Hematopoietic multipotent progenitor cell treated with erythropoietin and hydrocortisone succinate and interleukin-3 and kit ligand, for 15 days (in vitro differentiated cells): ENCODE measurements at places on chromosomes 5 and 9.
A peak's percentile ranks its signal among the peaks of the same experiment; 100 is the strongest.

DNA sequence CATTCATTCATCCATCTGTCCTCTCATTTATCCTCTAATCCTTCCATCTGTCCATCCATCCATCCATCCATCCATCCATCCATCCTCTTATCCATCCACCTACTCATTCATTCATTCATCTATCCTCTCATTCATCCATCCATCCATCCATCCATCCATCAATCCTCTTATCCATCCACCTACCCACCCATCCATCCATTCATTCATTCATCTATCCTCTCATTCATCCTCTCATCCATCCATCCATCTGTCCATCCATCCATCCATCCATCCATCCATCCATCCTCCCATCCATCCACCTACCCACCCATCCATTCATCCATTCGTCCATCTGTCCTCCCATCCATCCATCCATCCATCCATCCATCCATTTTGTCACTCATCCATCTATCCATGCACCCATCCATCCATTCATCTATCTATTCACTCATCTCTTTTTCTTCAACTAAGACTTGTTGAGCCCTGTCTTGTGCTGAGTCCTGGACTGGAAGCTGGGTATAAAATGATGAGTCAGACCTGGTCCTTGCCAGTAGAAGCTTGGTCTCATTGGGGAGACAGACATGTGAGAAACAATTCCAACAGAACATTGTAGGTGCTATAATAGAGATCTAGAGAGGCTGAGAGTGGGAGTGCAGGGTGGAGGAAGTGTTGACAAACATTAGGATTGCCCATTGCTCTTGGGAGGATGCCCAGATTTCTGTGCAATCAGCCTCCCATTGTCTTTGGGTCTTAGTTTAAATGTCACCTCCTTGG, 55.0 kb upstream of the IER5L start:
- DNase-seq, result no peak

DNA sequence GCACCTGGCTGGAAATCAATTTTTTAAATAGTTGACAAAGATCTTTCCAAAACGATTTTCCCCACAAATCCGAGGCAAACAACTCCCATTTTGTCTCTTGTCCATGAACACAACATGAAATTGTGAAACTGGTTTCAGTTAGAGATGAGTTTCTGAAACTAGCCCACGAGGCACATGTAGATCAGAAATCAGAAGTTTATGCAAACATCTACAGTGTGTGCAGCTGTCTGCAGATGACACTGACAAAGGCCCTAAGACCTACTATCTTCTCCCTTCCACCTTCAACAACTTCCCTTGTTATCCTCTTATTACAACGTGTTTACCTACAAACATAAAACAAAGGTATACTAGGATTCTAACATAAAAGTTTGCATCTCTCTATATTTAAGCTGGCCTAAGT, 183.3 kb downstream of the DIRAS2 start:
- DNase-seq, result no peak

- no peak for DNase-seq
Observed at GRCh38 chr5:92401492-92401891, 1018.4 kb upstream of the ARRDC3 start.

DNA sequence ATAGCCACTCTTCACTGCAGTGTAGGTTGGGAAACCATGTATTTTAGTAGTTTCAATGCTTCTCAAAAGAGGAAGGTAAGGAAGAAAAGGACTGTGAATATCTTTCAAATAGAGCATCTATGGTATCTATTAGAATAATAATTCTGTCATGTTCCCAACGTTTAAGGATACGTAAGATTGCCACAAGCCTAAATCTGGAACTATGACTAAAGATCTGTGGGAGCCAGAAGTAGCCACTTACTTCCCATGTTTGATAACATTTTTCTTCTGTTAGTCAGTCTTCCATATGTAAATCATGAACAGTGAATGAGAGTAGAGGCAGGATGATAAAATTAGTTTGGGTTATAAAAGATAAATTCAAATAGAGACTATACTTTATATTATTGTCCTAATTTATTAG, 16.3 kb upstream of the MROH2B start:
- DNase-seq, result no peak

DNA sequence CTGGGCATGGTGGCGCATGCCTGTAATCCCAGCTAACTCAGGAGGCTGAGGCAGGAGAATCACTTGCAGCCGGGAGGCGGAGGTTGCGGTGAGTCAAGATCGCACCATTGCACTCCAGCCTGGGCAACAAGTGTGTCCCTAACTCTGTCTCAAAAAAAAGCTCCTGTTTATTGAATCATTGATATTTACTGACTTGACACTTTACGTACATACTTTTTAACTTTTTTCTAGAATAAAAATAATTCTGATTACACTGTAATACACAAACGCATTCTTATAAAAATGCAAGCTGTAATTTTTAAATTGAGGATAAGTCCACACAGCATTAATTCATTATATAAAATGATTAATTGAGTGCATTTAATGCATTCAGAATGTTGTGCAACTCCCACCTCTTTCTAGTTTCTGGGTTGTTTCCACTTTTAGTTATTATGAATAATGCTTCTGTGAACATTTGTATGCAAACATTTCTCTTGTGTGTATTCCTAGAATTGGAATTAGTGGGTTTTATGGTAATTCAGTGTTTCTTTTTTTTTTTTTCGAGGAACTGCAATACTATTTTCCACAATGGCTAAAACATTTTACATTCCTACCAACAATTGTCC, 15.7 kb downstream of the ERCC6L2 start:
- no peak for DNase-seq

- no peak for DNase-seq
Observed at GRCh38 chr9:103700195-103700962, 393.7 kb upstream of the SMC2 start.

GRCh38 chr9:93318480-93318879, 133.0 kb upstream of the FAM120A start:
- DNase-seq, result no peak

DNA sequence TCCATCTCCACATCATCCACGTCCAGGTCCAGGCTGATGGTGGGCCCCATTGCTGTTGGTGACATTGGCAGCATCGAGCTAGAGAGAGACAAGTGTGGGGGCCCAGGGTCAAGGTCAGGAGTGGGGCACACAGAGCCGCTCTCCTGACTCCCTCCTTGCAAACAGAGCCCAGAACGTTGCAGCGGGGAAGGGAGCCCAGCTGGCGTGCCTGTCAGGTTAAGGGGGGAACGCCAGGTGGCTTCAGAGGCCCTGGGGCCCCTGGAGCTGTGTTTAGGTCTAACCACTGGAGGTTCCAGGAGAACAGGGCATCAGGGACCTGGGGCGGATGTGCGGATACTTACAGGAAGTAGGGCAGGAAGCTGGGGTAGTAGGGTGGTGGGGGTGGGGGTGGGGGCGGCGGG, 7.5 kb downstream of the RNF44 start:
- no peak for DNase-seq

GRCh38 chr5:178991190-178992145, 3.7 kb downstream of the GRM6 start:
- DNase-seq, result no peak

GRCh38 chr5:34915856-34916192, 313 bp downstream of the BRIX1 start:
- no peak for DNase-seq

- DNase-seq, result peak; percentile 53
Observed at GRCh38 chr5:154756009-154756867, 1.1 kb downstream of the LARP1 start.

- no peak for DNase-seq
Observed at GRCh38 chr9:72304538-72304937, 60.5 kb downstream of the ZFAND5 start.

DNA sequence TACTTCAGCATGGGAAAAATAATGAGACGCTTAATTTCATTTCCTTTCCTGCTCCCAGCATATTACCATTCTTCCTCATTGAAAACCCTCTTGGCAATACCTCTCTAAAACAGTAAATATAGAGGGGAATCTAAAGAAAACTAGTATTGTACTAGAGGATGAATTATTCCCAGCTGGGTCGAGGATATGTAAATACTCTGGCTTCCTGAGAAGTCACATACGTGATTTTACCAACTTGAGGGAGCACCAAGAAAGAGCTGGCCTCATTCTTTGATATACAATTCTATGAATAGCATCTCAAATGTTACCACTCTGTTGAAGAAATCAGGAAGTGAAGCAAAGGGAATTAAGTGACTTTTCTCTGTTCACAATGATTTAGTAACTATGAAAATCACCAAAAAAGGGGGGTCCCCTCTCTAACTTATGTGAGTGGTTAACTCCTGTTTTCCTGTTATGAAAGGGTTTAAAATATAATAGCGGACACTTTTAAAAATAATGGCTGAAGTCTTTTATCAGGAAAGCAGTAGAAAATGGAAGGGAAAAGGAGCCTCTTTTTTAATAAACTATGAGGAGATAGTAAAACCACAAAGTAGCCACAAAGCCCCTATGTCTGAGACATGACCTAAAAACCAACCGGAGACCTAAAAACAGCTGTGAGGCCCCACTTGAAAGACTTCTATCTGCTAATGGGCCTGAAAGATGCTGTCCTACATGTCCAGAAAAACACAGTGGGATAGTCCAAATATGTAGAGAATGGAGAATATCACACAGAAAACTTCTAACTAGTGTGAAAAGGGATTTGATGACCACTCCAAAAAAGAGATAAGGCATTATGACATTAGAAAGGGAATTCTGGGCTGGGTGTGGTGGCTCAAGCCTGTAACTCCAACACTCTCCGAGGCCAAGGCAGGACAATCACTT, 42.6 kb downstream of the LPAR1 start:
- no peak for DNase-seq

- no peak for DNase-seq
Observed at GRCh38 chr5:146825033-146825432, 53.5 kb downstream of the PPP2R2B start.

- peak; percentile 72 for DNase-seq
Observed at GRCh38 chr5:103224118-103224893, 34.3 kb upstream of the MACIR start.

DNA sequence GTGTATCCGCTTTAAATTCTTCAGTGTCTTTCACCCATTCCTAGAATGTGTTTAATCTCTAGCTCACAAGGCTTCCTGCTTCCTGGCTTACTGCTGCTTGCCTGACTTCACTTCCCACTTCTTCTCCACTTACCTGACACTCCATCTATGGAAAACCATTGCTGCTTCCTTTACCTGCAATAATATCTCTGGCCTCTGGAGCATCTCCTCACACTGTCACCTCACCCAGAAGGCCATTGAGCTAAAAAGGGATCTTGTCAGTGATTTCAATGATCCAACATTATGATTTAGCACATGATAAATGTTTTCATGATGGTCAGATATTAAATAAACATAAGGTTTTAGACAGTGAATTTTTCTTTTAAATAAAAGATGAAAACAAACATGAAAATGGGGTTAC, 281.1 kb downstream of the MRPS30 start:
- DNase-seq, result no peak

DNA sequence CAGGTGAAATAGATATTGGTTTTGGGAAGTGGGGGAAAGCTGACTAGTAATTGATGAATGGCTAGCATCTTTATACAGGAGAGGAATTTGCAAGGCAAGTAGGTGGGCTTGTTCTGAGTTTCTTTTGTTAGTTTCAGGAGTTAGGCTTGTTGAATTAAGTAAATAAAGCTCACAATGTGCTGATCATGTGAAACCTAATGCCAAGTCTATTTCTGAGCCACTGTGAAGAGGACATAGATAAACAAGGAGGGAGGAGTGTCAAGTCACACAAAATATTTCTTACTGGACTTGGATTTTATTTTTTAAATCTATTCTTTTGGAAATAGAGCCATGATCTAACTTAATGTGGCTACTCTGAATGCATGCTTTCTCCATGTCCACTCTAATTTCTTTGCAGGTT, 19.9 kb downstream of the GDA start:
- no peak for DNase-seq

GRCh38 chr5:7844901-7845300, 6.0 kb downstream of the CFAP90 start:
- no peak for DNase-seq

DNA sequence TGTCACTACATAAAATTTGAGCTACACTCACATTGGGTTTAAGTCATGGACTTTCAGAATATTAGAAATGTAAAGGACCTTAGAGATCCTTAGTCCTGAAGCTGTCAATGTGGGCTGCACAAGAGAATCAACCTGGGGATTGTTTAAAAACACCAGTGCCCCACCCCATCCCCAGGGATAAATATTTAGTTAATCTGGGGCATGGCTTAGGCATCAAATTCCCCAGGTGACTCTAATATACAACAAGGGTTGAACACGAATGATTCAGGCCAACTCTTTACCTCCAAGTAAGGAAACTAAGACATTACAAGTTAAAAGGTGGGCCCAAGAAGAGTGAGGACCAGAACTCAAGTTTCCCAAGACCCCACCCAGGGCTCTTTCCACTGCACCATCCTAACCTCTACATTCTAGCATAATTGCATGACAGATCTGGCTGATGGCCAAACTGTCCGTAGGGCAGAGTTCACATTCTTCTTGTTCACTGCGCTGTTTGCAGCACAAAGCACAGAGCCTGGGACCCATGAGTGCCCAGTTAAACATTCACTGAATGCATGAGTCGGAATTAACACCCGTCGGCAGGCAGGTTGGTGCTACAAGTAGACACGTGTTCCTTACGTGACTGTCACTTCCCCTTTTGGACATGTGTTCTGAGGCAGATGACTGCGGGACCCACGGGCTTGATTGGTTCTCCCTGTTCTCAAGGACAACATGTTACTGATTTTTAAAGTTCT, 25.2 kb downstream of the CYFIP2 start:
- DNase-seq, result no peak

DNA sequence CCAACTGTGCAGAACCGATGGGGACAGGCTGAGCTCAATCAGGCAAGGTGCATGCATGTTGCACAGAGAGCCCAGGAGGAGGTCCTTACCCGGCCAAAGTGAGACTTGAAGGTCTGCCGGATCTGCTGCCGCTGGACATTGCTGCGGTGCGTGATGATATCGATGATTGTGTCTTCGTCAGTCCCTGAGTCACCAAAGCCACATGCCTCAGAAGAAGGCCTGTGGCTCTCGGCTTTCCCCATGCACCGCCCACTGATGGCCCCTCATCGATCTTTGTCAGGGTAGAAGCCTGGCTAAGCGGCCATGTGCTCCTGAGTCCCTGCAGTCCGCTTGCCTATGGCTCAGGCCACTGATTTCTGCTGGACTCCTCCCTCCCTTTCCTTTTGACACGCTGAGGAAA, 34.8 kb downstream of the ANXA6 start:
- no peak for DNase-seq

GRCh38 chr5:172311026-172311425, 27.5 kb upstream of the UBTD2 start:
- no peak for DNase-seq

- no peak for DNase-seq
Observed at GRCh38 chr9:70835323-70835722, 286.1 kb downstream of the TRPM3 start.

DNA sequence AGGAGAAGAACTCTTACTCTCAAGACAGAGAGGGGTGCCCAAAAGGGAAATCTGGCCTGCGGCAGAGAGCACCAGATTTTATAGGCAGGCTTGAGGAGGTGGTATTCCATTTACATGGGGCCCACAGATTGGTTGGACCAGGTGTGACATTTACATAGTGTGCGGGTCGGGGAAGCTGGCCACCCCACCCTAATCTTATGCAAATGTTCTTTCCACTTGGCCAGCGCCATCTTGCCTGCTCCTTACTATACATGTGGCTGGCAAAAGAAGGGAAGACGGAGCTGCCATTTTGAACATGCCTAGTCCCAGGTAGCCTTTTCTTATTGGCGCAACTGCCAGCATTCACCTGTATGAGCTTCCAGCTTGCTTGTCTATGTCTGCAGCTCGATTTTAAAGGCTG, 34.8 kb downstream of the PLEKHG4B start:
- DNase-seq, result no peak

- no peak for DNase-seq
Observed at GRCh38 chr9:124008303-124008693, 3.3 kb upstream of the LHX2 start.
